Fibroblast of the aortic adventitia (primary cell): ENCODE measurements at places on chromosomes 16 and 17. TPM values are rescaled to one million over a fixed set of nuclear protein-coding genes. Genes with fewer than 3 reads are reported as not detected.

The TOP2A gene
- 25.3 and 145 TPM in 2 replicates for total RNA-seq

The MYO15A gene
- total RNA-seq, result 0.45 and 1.6 TPM in 2 replicates

The KRTAP4-5 gene
- not detected in 2 replicates for total RNA-seq

The CACNG4 gene
- total RNA-seq, result not detected in 2 replicates

The NPIPA5 gene
- 0.54 TPM in 1 of 2 replicates, not detected in the other for total RNA-seq

The CDRT4 gene
- 2.9 TPM in 1 of 2 replicates, not detected in the other for total RNA-seq

The SALL1 gene
- total RNA-seq, result 0.16 and 2.6 TPM in 2 replicates
